ENCODE measurements at places on chromosomes 12 and 14.
A peak's percentile ranks its signal among the peaks of the same experiment; 100 is the strongest.

GRCh38 chr14:68675233-68675577 lies 117.7 kb downstream of the ZFP36L1 start:
- DNase-seq = no peak

DNA sequence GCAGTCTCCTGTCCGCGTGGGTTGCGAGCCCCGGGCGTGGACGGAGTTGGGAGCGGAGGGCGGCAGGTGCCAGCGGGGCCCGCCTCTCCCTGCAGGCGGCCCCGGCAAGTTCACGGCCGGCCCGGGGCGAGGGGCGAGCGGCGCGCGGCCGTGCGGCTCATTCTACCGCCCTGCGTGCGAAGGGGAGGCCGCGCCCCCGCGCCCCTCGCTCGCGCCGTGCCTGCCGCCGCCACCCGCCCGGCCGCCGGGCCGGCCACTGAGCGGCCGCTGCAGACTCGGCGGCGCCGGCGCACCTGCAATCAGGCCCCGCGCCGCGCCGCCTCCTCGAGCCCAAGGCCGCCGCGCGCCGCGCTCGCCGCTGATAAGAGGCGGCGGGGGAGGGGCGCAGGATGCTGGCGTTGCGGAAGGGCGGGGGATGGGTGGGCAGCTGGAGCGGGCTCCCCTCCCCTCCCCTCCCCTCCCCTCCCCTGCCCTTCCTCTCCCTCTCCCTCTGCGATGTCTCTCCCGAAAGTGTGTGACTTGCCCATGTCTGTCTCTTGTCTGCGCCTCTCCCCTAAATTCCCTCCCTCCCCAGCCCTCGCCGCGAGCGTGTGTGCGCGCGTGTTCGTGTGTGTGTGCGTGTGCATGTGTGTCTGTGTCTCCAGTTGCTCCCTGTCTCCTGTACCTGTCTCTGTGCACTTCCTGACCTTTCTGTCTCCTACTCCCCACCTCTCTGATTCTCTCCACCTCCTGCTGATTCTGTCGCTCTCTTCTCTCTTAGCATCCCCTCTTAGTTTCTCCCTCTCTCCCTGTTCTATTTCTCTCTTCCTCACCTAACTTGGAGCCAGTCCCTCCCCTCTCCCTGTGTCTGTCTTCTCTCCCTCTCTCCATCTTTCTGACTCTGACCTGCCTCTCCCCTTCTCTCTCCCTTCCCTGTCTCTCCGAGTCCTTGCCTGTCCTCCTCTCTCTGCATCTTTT lies 768.1 kb upstream of the TBX3 start:
- peak; percentile 87 for DNase-seq

- no peak for DNase-seq
Observed at GRCh38 chr12:30909349-30910037, 17.1 kb upstream of the TSPAN11 start.

DNA sequence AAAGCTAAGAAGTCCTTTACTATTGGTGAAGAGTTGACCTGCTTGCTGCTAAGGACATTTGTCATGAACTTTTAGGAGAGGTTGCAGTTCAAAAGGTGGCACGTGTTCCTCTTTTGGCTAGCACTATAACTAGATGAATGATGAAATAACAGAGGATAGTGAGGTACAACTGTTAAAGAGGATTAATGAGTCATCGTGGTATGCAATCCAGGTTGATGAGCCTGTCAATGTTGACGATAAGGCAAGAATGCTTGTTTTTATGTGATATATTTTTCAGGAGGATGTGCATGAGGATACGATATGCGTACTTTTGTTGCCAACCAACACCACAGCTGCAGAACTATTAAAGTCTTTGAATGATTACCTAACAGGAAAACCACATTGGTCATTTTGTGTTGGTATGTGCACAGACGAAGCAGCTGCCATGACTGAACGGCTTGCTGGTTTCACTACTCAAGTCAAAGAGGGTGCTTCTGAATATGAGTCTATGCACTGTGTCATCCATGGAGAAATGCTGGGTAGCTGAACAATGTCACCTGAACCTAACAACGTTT lies 10.6 kb downstream of the CEP128 start:
- no peak for DNase-seq

- no peak for DNase-seq
Observed at GRCh38 chr12:116244001-116244400, 33.5 kb downstream of the MED13L start.

DNA sequence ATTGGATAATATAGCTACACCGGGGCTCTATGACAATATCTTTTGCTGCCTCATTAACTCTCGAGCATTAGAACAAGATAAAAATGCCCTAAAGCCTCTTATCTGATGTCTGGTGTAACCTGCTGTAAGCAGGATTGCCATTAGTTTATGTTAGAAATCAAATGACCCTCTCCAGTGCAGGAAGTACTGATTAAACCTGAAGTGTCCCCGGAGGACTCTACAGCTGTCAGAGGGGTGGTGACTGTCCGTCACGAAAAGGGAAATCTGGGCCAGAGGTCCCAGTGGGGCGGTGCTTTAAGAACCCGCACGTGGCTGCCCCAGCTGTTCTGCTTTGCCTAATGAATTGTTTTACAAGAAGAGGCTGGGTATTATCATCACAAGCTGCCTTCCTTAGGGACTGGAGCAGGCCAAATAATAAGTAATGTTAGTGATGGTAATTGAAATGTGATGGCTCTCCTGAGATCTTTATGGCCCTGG lies 55.7 kb downstream of the LIN52 start:
- no peak for DNase-seq

DNA sequence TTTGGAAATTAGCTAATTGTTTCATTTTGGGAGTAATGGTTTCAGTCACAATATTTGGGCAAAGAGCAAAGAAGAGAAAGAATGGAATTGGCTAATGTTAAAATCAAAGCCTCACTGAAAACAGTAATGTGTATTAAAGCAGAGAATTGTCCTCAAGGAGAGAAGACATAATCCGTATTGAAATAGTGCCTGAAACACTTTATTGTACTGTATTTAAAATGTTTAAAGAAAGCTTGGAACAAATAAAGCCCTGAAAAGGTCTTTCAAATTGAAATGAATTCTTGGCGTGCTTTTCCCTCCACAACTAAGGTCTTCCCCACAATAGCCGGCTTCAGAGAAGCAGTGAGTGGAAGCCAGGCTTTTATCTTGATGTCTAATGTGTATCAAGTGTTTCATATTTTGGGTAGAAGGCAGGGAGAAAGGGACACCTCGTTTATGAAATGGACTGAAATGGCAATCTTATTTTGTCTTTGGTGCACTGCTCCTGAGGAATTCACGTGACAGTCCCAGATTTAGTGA lies 212.9 kb upstream of the CRY1 start:
- no peak for DNase-seq

GRCh38 chr14:36947362-36947761 lies 225.0 kb downstream of the SLC25A21 start:
- DNase-seq = no peak

GRCh38 chr12:112988224-112988623 lies 9.9 kb downstream of the OAS2 start:
- no peak for DNase-seq

- DNase-seq = no peak
Observed at GRCh38 chr12:54723379-54724256, 75.5 kb upstream of the DCD start.

GRCh38 chr14:73368616-73369015 lies 89.7 kb downstream of the NUMB start:
- no peak for DNase-seq

GRCh38 chr14:61839507-61839906 lies 77.3 kb downstream of the SNAPC1 start:
- DNase-seq = no peak

- DNase-seq = no peak
Observed at GRCh38 chr14:86865934-86866333, 1127.0 kb downstream of the GALC start.
